ENCODE measurements at places on chromosomes 6 and 20.

GRCh38 chr6:45880159-45880558 lies 135.5 kb downstream of the CLIC5 start:
- DNase-seq = no peak

- no peak for DNase-seq
Measured at GRCh38 chr20:757506-757905, 10.8 kb downstream of the SLC52A3 start.

DNA sequence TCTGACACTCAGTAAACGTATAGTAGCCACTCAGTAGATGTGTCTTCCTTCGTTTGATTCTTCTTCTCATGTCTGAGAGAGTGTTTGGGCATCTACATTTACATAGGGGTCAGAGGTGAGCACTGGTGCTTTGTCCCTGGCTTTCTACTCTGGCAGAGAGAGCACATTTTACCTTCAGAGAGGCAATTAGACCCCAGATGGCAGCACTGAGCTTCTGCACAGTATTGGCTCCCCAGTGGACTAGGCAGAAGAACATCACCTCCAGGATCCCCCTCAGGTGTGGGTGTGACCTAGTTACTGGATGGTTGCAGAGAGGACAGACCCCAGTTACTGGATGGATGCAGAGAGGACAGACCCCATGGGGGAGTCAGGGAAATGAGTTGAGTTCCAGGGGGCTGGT lies 327.2 kb downstream of the DHX35 start:
- no peak for DNase-seq

DNA sequence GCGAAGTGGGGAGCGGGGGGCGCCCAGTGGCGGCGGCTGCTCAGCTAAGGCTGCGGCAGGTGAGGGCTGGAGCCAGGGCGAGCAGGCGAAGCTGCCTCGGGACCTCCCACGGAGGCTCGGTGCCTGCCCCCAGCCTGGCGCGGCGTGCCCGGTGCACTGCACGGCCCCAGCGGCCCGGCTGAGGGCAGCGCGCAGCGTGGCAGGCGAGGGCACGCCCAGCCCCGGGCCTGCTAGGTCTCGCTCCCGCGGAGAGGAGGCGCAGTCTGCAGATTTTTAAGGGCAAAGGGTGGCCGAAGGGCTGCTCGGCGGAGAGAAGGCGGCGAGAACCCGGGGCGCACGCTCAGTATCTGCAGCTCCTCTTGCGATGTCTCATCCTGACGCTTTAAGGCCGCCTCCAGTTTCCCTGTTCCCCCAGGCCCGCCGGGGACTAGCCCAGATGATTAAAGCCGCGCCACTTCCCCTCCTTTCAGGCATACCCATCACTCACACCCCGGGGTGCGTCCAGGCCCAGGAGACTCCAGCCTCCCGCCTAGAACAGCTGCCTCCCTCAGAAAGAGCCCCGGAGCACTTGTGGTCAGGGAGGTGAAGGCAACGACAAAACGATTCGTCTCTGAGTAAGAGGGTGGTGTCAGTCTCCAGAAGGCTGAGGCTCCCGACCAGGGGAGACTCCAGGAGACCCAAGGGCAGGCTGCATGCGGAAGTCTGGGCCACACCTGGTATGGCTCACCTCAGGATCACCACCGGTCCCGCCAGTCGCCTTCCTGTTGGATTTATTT lies at the start of gene FERMT1:
TSS of gene FERMT1 (minus strand) at position 158 of the 776 bp plus-strand sequence. CDS start 3,476 bp downstream, outside the sequence.
- DNase-seq = no peak

DNA sequence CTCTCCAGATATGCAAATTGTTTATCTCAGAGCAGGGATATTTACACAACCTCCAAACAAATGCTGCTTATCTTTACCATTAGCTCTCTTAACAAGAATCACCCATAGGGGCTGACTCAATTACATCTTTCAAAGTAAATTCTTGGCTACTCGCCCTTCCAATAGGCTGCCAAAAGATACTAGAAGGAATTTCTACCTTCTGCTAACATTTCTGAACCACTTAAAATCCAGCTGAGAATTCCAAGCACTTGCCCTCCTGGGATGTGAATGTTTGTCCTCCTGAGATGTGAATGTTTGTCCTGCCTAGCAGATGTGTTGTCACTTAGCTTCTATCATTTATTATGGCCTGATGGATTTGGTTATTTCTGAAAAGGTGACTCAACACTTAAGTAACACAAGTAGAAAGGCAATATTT lies 388.0 kb downstream of the GJA1 start:
- no peak for DNase-seq
